ENCODE measurements at places on chromosomes 16 and 17.
A peak's percentile ranks its signal among the peaks of the same experiment; 100 is the strongest.

GRCh38 chr17:49341356-49341755 lies 20.7 kb downstream of the ZNF652 start:
- no peak for DNase-seq

DNA sequence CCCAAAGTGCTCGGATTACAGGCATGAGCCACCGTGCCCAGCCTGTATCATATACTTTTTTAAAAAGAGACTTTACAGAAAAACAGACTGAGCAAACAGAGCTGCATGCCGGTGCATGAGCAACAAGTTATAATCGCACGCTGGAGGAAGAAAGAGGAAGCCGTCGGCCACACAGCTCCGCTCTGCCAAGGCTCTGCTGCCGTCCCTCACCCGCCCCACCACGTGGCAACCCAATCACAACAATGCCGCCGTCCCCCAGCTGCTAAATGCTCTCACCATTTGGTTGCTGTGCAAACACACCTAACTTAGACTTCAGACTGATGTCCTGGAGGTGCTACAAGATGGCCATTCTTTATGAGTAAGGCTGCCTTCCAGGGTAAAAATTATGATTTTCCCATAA lies 83.5 kb downstream of the ADCY9 start:
- DNase-seq = no peak

DNA sequence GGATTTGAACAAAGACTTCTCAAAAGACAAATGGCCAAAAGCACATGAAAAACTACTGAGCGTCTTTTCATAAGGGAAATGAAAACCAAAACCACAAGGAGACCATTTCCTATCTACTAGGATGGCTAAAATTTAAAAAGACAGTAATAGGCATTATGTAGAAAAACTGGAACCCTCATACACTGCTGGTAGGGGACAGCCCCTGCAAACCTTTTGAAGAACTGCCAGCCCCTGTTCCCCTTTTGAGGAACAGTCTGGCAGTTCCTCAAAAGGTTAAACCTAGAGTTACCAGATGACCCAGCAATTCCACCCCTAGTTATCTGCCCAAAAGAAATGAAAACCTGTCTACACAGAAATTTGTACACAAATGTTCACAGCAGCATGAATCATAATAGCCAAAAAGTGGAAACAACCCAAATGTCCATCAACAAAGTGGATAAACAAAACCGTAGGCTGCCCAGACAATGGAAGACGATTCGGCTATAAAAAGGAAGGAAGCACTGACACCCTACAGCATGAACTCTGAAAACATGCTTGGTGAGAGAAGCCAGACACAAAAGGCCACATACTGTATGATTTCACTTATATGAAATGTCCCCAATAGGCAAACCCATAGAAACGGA lies 22.9 kb downstream of the CDIP1 start:
- no peak for DNase-seq

- DNase-seq = no peak
These were observed 131.4 kb upstream of the NACA2 start for GRCh38 chr17:61722398-61722797.

DNA sequence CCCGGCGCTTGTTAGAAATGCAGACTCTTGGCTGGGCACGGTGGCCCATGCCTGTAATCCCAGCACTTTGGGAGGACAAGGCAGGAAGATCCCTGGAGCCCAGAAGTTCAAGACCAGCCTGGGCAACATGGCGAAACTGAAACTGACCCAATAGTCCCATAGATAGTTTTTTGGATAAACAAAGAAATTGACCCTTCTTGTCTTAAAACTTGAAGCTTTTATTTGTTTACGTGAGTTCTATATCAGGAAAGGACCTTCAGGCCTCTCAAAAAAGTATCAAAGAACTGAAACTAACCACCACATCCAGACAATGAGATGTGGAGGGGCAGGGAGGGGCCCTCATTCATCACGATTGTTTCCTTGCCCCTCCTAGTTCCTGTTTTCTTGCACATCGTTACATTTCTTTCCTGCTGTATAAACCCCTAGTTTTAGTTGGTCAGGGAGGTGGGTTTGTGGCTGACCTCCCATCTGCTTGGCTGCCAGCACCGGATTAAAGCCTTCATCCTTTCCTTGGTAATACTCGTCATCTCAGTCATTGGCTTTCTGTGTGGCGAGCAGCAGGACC lies 29.9 kb upstream of the PRM1 start:
- no peak for DNase-seq

- DNase-seq = peak; percentile 16
These were observed 404.1 kb downstream of the WWOX start for GRCh38 chr16:78503602-78504001.

- DNase-seq = no peak
These were observed 2.4 kb downstream of the VPS25 start for GRCh38 chr17:42775534-42776098.

- DNase-seq = no peak
These were observed 162.4 kb upstream of the FAM20A start for GRCh38 chr17:68763562-68763961.

GRCh38 chr16:87323727-87324410 lies 6.7 kb upstream of the C16orf95 start:
- DNase-seq = no peak

DNA sequence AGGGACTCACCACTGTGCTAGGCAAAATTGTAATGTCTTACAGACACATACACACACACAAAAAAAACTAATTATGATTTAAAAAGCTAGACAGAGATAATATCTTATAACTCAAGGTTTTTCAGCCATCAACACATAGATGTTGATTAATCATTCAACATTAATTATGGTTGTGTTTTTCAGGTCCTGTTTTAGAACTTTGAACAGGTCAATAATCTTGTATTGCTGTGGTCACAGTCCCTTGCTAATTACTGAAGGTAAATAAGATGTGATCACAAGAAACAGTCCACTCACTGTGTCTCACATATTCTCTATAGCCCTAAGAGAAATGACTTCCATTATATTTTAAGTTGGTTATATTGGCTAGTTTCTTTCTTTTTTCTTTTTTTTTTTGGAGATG lies 32.4 kb upstream of the TENT4B start:
- DNase-seq = no peak

DNA sequence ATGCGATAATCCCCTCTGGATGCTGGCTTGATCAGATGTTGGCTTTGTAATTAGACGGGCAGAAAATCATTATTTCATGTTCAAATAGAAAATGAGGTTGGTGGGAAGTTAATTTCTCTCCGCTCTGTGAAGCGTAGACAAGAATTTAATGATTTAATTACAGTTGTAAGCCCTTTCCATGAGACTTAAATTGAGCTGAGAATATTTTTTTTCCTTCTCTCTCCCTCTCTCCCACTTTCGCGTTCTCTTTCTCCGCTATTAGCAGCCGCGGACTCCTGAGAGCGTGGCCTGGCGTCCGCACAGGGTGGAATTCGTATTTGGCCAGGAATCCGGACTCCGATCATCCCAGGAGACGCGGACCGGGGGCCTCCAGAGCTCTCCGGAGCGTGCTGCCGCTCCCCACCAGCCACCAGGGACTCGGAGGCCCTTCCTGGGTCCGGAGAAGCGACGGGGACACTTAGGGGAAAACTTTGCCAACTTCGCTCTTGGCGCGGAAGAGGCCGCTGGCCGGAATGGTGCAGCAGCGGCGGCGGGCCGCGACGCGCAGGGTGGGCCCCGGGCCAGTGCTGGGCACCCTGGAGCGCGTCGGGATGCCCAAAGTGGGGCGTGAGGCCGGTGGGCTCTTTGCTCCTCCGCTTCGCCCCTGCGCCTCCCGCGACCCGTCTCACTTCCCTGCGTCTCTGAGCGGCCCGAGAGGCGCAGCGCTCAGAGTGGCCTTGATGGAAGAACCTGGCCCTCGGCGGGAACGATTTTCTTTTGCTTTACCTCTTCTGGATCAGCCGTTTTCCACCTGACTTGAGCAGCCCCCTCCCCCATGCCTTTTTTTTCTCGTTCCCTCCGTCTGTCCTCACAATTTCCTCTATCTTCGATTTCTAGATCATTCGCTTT lies 3.6 kb upstream of the IRX3 start:
- peak; percentile 37 for DNase-seq

- DNase-seq = no peak
These were observed 1550.3 kb downstream of the CDH8 start for GRCh38 chr16:60485872-60486489.

DNA sequence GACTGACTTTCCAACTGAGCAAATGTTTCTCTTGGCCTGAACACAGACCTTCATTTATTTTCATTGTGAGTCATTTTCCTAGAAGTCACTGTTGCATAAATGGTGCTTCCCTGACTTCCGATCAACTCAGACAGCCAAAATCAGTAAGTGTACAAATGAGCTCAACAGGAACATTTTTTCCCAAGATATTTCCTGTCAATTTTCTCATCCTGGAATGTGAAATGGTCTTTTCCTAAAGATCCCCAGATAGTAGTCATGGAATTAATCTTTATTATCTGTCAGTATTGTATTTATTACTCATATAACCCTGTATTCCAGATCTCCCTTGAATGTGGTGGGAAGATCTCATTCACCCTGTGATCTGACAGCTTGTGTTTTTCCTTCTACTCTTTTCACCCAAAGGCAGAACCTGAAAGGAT lies 360.3 kb upstream of the KIF2B start:
- DNase-seq = no peak

DNA sequence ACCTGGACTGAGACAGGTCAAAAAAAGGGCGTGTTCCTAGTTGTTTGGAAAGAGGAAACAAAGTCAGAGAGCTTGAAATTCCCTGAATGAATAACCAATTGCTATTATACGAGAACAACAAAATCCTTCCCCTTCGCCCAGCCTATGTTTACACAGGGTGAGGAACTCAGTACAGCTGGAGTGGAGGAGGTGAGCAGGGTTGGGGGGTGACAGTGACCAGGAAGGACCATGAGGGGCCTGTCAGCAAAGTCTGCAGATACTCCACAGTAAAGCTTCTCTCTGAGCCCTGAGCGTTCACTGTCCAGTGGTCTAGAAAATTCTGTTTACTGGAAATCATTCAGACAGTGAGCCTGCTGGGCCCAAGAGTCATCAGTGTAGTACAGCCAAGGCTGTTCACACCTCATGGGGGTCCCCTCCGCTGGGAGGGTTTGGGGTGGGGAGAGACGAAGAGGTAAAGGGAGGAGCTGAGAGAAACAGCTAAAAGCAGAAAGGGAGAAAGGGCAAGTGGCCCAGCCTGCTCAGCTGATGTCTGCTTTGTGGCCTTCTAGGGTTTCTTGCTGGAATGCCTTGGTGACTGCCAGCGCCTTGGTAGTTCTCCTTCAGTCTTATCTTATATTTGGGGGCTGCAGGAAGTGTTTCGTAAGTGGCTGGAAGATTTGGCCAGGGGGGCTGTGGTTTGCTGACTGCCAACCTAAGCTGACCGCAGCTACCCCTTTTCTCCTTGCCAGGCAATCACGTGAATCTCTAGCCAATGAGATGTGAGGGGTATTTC lies 5.7 kb downstream of the DUSP3 start:
- no peak for DNase-seq

- no peak for DNase-seq
These were observed 48.2 kb downstream of the IL21R start for GRCh38 chr16:27450196-27450549.

DNA sequence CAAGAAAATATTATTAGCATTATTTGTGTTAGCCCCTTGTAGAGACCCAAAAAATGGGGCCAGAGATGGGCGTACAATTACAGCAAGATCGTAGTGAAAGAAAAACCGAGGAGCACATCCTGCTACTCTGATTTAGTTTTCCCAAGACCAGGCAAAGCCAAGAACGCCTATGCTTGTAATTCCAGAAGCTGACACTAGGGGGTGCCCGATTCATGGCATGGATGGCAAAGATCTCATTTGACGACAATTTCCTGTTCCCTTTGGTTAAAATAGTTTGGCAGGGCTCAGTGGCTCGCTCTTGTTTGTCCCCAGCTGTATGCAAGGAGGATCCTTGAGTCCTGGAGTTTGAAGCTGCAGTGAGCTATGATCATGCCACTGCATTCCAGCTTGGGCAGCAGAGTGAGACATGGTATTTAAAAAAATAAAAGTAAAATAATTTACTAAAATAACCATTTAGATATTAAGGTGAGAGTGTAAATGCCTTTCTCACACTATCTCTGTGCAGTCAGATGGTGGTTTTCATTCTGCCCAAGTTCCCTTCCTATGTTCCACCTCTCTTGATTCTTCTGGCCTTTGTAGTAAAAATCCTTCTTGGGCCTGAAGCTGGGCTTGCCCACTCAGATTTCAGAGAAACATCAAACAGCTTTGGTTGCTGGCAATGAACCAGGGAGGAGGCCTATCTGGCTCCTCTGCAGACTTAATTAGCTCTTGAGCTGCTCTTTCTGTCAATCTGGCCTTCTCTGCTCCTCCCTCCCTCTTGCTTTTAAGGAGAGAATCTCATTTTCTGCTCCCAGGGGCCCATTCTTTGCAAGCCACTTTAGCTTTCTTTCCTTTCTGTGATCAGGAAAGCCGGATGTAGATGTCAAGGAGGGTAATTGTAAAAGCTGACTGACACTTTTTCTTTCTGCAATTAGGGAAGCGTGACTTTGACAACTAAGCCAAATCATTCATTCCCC lies 31.2 kb downstream of the TMEM238L start:
- DNase-seq = no peak

DNA sequence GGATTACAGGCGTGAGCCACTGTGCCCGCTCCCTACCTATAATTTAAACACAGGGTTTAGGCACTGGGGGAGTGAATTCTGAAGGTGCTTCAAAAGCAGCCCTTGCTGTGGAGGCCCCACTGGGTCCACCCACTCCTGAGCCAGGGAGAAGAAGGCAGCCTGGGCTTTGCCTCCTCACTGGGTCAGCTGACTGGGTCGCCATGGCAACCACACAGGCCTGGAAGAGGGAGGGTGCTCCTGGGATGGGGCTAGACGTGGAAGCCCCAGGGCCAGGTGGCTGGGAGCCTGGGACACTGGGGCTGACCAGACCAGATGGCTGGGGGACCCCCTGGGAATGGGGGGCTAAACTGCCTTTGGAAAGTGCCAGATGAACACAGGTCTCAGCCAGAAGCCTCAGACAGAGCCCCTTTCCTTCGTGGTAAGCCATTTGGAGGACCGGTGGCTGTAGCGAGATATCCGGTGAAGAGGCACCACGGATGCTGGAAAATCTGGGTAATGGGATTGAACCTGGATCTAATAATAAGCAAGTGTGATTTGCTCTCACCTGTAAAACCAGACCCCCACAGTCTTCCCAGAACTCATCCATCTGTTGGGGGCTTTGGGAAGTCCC lies 32.9 kb downstream of the TRARG1 start:
- DNase-seq = peak; percentile 9

DNA sequence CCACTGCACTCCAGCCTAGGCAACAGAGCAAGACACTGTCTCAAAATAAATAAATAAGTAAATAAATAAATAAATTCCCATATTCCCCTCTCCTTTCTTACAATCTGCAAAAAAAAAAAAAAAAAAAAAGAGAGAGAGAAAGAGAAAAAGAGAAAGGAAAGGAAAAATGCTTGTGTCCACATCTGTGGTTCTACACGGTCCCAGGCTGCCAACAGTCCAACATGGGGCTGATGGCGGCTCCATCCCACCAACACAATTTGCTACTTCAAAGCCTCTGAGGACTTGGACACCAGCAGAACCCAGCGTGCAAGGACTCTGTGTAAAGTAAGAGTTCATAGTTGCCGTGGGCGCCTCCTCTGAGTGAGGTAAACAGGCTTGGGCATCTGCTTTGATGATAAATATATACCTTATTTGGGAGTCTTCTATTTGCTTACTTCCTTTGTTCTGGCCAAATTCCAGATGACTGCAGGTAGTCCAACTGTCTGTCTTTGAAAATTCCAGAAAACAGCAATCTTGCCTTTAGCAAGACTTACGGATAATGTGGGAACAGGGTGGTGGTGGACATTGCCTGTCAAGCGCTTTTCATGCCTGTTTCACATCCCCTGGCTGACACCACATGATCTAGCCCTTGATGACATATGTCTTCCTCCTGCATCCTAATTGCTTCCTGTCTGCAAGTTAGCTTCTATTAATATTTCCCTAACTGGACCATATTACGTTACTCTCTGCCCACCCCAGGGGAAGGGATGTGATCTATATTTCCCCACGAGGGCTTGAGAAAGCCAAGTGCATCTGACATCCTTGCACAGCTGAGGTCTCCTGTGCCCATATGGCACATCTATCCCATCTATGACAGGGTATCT lies 10.1 kb downstream of the LITAF start:
- DNase-seq = no peak
